ENCODE measurements at places on chromosomes 7 and 10. TPM values are rescaled to one million over a fixed set of nuclear protein-coding genes. Genes with fewer than 3 reads are reported as not detected.

DNA sequence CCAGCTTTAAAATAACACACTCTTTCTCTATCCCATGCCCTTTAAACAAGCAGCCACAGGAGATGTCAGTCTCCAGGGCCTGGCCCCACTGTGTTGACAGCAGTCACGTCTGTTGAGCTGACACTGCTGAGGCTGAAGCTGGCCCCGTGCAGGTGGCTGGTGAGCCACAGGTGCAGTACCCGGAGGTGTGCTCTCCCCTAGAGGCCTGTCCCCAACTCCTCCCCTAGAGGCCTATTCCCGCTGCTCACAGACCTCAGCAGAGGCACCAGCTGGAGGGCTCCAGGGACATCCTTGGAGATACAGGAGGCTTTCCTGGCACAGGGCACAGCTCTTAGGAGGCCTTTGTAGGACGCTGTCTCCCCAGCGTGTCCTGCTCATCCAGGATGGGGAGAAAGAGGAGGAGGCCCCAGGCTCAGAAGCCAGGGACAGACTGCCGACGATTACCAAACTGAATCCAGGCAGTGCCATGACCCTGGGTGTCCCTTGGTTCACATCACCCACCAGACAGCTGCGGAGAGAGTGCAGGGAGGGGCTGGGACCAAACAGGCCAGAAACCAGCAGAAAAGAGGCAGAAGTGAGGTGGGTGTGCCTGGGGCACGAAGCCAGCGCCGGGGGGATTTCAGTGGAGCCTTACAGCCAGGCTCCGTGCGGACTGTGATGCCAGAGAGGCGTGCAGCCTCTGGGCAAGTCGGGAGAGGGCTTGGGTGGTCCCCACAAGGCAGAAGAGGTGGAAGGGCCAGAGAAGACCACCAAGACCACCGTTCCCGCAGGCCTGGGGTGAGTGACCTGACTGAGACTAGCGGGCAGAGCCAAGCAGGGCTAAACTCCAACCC is 18.5 kb upstream of the TTYH3 start:
- no peak overlapping the region for H3K4me3 ChIP-seq
- H3K4me1 ChIP-seq, result peaks cover 5% of the 10 kb centered on the region
- no peaks in the 10 kb centered on the region for H3K36me3 ChIP-seq
- DNase-seq, result no peak

Gene TRIM56
- total RNA-seq, result 68.2 TPM

Gene ABCA13
- total RNA-seq, result 0.05 TPM

Gene GNG11
- total RNA-seq, result not detected

GRCh38 chr7:50305583-50306493 is 1.3 kb downstream of the IKZF1 start:
- H3K4me1 ChIP-seq, result peaks cover 27% of the 10 kb centered on the region
- H3K27me3 ChIP-seq, result no peaks in the 10 kb centered on the region
- peaks cover 58% of the 10 kb centered on the region for H3K36me3 ChIP-seq

Gene SSC4D
- 0.64 TPM for total RNA-seq

Gene NUTM2B
- 1.3 TPM for total RNA-seq

DNA sequence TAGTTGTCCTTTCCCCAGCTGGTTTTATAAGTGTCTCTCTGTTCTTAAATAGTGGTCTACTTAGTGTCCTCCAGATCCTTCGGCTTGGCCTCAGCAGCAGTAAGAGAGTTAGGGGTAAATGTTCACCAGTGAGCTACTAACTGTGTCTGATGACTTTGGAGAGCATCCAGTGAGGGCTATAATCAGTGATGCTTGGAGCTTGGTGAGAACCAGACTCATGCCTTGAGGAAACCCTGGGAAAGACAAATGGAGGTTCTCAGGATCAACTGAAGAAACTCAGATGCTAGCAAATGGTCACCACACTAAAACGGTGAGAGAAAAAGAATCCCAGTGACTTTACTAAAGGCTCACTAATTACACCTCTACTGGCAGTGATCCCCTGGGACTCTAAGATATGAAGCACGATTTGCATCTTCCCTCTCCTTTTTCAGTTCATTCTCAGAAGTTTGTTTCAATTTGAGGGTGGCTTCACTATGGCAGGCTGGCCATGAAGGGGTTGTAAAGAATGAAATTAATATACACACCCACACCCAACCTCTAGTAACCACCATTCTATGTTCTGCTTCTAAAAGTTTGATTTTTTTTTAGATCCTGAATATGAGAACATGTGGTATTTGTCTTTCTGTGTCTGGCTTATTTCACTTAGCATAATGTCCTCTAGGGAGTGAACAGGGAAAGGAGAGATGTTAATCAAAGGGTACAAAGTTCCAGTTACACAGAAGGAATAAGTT is 177.9 kb downstream of the PDE1C start:
- H3K4me3 ChIP-seq, result no peak overlapping the region
- H3K4me1 ChIP-seq, result no peaks in the 10 kb centered on the region
- H3K27ac ChIP-seq, result no peak overlapping the region
- no peaks in the 10 kb centered on the region for H3K36me3 ChIP-seq
- no peak for DNase-seq
- H3K27me3 ChIP-seq, result no peaks in the 10 kb centered on the region

DNA sequence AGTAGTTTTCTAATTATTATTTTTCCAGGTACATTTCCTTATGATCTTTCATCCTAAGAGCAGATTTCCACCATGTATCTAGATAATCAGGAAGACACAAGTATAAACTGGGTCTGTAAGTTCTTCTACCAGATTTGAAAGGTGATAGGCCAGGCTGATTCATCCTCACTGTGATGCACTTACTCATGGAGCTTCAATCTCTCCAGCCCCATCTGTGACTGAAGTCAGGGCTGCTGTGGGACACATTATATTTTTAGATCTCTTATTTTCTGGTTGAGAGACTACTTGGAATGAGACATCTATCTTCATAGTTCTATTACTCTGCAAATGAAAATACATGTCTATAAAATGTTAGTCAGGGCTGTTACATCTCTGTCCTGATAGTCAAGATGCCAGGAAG is 85.5 kb upstream of the SLC25A13 start:
- H3K27me3 ChIP-seq, result peaks cover 11% of the 10 kb centered on the region
- H3K4me3 ChIP-seq, result no peak overlapping the region
- H3K27ac ChIP-seq, result no peak overlapping the region
- no peaks in the 10 kb centered on the region for H3K36me3 ChIP-seq
- no peaks in the 10 kb centered on the region for H3K4me1 ChIP-seq
- DNase-seq, result no peak

- no peak overlapping the region for H3K27ac ChIP-seq
- peaks cover 2% of the 10 kb centered on the region for H3K27me3 ChIP-seq
- no peak for DNase-seq
- H3K36me3 ChIP-seq, result no peaks in the 10 kb centered on the region
- no peaks in the 10 kb centered on the region for H3K4me1 ChIP-seq
These were observed 40.5 kb downstream of the WNT2 start for GRCh38 chr7:117282239-117282812.

DNA sequence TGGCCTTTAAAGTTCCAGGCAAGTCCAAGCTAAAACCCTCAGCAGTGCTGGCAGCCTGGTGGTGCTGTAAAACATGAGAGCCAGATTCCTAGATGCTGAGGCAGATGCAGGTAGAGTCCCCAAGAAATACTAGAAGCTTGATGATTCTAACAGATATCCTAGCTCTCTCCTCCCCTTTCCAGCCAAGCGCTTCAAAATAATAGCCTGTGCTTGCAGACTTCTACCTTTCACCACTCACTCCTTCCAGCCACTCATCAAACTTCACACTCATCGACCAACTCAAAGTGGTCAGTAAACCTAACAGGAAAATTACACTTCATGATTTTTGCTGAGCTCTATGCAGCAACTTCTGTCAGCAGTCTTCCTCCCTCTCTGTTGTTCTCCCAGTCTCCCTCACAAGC is 50.2 kb downstream of the LMBR1 start:
- no peak overlapping the region for H3K27ac ChIP-seq
- H3K4me3 ChIP-seq, result no peak overlapping the region
- no peak for DNase-seq
- peaks cover 5% of the 10 kb centered on the region for H3K4me1 ChIP-seq
- peaks cover 11% of the 10 kb centered on the region for H3K36me3 ChIP-seq

Gene ASIC3
- 3.9 TPM for total RNA-seq

DNA sequence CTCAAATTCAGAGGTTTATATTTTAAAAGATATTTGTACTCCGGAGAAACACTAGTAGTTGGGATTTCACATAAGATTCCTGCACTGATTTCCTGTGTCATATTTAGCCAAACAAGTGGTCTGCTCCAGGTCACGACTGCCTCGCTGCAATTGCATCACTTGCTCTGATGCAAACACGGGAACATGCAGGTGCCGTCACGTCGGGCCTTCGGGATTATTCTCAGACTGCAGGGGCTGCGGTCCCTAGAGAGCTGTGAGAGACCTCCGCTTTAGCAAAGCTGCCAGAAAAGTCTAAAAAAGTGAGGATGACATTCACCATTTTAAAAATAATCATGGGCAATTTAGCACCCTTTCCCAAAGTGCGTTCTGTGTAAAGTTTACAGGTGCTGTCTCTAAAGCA is 93.5 kb upstream of the DDC start:
- no peak overlapping the region for H3K4me3 ChIP-seq
- peaks cover 3% of the 10 kb centered on the region for H3K27me3 ChIP-seq
- H3K36me3 ChIP-seq, result peaks cover 5% of the 10 kb centered on the region
- H3K4me1 ChIP-seq, result peaks cover 60% of the 10 kb centered on the region

Gene ERVW-1
- not detected for total RNA-seq

- H3K4me3 ChIP-seq, result no peak overlapping the region
- H3K27ac ChIP-seq, result no peak overlapping the region
- no peaks in the 10 kb centered on the region for H3K27me3 ChIP-seq
These were observed 314.8 kb downstream of the POM121L12 start for GRCh38 chr7:53350241-53350640.

GRCh38 chr10:75434291-75434690 is 2.9 kb downstream of the LRMDA start:
- H3K4me1 ChIP-seq, result peaks cover 3% of the 10 kb centered on the region
- H3K4me3 ChIP-seq, result no peak overlapping the region
- no peak overlapping the region for H3K27ac ChIP-seq
- DNase-seq, result no peak
- peaks cover 53% of the 10 kb centered on the region for H3K27me3 ChIP-seq

Gene IGF2BP3
- total RNA-seq, result 1.3 TPM

DNA sequence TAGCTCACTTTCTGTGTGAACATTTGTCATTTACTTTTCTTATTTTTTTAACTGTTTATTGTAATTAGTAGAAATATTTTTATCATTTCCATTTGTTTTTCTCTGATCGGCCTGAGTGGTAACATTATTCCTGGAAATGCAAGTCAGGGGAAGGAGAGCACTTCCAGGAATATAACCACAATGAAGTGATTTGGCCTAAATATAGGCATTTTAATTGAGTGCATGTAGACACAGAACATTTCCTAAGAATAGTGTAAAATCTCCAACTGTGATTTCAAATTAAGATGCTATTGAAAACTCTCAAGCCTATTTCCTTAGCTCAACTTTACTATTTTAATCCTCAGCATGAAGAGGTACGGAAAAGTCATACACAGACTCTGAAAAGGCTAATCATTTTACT is 86.5 kb upstream of the SKAP2 start:
- no peaks in the 10 kb centered on the region for H3K36me3 ChIP-seq
- DNase-seq, result no peak
- no peak overlapping the region for H3K27ac ChIP-seq

DNA sequence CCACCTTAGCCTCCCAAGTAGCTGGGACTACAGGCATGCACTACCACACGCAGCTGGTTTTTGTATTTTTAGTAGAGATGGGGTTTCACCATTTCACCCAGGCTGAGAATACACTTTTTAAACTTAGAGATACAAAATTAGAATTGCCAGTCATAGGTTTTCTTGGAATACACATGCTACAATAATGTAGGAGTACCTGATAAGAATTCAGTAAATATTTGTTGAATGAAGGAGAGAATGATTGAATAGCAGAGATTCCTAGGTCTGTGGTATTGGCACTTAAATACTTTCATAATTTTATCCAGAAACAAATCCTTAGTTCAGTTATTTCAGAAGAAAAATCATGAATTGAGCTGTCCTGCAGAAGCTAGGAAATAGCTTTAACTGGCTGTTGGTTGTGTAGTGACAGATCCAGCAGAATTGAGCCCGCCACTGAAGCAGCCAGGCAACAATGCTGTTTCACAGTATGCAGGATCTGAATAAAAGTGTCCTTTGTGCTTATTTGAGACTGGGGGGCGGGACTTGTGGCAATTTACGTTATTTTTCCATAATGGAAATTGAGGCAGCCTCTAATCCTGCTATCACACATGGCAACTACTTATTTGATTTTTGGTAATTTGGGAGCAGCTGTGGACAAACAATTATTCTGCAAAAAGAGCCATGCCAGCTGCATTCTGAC is 31.5 kb downstream of the NRF1 start:
- H3K4me1 ChIP-seq, result peaks cover 10% of the 10 kb centered on the region
- no peak overlapping the region for H3K27ac ChIP-seq
- no peak for DNase-seq
- no peak overlapping the region for H3K4me3 ChIP-seq
- H3K36me3 ChIP-seq, result peaks cover 5% of the 10 kb centered on the region

Gene NUTM2E
- total RNA-seq, result not detected

Gene EMX2
- not detected for total RNA-seq

GRCh38 chr10:29628311-29628710 is 6.5 kb downstream of the SVIL start:
- peaks cover 5% of the 10 kb centered on the region for H3K4me1 ChIP-seq
- no peak overlapping the region for H3K27ac ChIP-seq
- no peak for DNase-seq
- no peak overlapping the region for H3K4me3 ChIP-seq
